Stimulated activated CD4-positive, alpha-beta T cell treated with anti-CD3 and anti-CD28 coated beads, Interleukin-15, amount 100 ng/mL, for 1 hour (primary cell): ENCODE measurements at places on chromosomes 3 and 15.

DNA sequence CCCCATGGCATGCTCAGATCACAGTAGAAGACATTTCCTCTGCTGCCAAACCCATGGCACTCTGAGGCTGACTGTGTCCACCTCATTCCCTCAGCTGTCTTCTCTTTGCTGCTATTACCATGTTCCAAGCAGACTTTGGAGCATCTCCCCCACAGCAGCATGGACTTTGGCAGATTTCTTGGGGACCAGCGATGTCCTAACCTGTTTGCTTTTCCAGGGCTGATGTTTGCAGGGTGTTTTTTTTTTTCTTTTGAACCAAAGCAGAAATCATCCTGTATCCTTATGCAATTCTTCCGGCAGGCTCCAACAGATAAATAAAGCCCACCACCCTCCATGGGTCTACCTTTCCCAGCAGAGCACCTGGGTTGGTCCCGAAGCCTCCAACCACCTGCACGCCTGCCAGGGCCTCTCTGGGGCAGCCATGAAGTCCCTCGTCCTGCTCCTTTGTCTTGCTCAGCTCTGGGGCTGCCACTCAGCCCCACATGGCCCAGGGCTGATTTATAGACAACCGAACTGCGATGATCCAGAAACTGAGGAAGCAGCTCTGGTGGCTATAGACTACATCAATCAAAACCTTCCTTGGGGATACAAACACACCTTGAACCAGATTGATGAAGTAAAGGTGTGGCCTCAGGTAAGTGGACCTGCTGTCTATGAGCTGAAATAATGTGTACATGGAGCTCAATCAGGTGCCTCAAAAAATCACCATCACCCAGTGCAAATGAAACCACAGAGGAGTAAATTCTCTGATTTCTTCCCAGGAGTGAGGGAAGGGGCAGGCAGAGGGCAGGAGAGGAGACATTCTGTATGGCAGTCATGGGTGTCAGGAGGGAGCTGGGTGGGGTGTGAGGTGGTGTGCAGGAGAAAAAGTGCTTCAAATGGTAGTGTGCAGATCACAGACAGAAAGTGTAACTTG is at the start of gene AHSG:
TSS of gene AHSG (plus strand) at position 340 of the 916 bp plus-strand sequence. CDS start at position 422, 82 bp downstream.
- no peak for DNase-seq

GRCh38 chr3:161409069-161409468 is 37.8 kb upstream of the SPTSSB start:
- no peak for DNase-seq

DNA sequence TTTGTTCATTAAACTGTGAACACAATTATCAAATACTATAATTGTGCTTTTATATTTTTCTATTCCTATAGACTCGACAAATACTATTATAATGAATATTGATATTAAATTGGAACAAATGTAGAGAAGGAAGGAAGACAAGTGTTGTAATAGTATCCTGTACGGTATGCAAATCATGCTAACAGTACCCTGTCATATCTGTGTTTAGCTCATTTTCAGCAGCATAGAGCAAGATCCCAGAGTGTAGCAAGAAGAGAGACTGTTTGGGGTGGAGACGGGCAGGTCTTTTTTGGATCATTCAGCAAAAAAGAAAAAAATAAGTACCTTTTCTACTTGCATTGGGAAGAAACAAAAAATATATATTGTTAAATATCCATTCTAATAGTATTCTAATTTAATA is 224.1 kb downstream of the TPRG1 start:
- no peak for DNase-seq

DNA sequence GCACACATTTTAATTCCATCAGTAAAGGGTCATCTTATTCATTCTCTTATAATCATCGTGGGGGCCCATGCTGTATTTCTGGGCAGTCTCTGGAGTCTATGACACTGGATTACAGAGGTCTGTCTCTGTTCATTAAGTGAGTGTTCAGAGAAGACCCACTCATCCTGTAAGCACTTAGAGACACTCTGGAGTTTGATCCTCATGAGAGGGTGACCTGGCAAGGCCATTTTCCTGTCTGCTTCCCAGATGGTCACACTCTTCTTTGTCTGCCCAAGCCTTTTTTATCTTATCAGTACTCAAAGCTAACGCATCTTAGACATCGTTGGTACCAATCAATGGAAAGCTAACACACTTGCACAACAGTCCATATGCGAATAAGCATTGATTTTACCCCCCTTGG is 333.1 kb downstream of the RORA start:
- no peak for DNase-seq

GRCh38 chr3:50321336-50322114 is 1.0 kb downstream of the HYAL2 start:
- DNase-seq: peak; percentile 72

DNA sequence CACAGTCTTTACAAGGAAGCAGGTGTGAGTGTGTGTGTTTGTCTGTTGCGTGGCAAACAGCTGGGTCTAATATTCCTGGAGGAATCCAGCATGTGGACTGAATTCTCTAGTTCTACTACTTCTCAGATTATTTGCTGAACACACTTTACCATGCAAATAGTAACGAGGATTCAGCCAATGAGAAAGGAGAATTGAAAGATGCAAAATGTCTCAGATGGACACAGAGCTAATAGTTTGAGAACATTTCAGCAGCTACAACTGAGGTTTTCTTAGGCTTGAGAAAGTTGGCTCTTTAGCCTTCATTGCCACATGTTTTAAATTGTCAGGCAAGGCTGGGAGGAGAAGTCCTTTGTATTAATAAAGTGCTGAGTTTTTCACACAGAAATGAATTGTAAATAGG is 568.0 kb upstream of the MDFIC2 start:
- no peak for DNase-seq

GRCh38 chr15:56358604-56359003 is 6.6 kb upstream of the TEX9 start:
- DNase-seq: no peak

GRCh38 chr3:133040696-133041523 is 2.7 kb downstream of the TMEM108 start:
- DNase-seq: no peak

DNA sequence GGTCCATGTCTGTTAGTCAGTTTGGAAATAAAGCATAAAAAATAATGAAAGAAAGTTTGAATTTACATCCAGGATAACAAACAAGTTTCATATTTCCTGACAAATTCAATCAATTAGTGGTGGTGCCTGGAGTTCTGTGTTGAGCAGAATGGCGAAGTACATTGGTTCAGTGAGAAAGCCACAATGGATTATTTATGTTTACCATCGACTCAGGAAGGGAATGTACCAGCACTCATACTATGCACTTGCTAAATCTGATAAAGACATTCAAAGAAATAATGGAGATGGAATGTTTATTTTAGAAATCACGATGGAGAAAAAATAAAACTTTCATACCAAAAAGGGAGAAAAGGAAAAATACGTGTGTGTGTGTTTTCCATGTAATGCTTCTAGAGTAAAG is 45.3 kb upstream of the MME start:
- DNase-seq: no peak
